DMS79 (cell line): ENCODE measurements at places on chromosomes 12 and 14.

DNA sequence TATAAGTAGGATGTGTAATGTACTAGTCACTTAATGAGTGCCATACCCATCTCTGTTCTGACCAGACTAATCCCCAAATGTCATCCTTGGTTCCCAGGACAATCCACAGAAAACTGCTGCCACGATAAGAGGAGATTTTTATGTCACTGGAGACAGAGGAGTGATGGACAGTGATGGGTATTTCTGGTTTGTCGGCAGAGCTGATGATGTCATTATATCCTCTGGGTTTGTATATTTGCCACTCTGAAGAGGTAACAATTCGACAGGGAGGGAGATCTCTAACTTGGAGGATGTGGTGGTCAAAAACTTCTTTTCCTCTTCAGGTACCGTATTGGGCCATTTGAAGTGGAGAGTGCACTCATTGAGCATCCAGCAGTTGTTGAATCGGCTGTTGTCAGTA lies 20.3 kb downstream of the ACSM4 start:
- no peak for DNase-seq

- peak; percentile 22 for DNase-seq
These were observed 830 bp upstream of the SRRM4 start for GRCh38 chr12:118980407-118981014.

- no peak for DNase-seq
These were observed 149.2 kb upstream of the BTG1 start for GRCh38 chr12:92294676-92295440.

- no peak for DNase-seq
These were observed 33.4 kb upstream of the TMTC1 start for GRCh38 chr12:29816874-29817725.

DNA sequence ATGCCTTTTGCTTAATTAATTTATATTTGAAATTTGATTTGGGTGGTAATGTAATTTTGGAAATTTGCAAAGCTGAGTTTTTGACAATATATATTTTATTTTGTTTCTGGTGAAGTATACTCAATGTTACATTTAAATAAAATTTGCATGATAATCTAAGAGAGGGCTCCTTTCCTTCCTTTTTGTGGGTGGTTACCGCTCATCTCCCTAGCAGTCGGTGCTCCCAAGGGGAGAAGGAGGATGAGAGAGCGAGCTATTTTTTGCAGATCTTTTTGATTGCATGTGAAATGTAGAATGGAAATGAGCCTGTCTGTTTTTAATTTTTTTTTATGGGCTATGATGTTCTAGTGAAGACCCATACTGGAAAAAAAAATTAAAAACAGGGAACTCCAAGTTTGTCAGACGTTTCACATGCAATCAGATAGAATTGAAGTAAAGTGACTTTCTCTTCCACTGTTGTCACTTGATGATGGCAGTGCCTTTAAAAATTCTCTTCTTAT lies 39.8 kb downstream of the MSRB3 start:
- DNase-seq: no peak

GRCh38 chr14:54743382-54743781 lies 159.2 kb downstream of the GCH1 start:
- DNase-seq: no peak

DNA sequence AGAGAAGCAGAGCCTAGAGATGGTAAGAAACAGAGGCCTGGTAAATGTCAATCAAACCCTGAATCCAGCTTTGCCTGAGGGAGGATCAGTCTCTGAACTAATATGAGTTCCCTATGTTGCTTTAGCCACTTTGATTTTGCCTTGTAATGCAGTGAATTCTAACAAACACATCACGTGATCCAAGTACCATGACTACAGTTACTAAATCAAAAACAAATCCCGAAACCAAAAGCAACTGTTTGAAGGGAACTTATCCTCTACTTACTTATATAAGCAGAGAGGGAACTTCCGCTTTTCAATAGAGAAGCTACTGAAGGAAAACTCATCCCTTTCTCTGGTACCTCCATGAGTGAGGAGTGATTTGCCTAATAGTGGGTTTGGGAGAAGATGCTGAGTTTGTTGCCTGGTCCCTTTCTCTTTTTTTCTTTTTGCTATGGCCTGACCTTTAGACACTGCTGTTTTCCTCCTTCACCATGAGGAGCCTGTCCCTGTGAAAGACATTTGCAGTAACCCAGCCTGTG lies 7.7 kb upstream of the PPTC7 start:
- no peak for DNase-seq

DNA sequence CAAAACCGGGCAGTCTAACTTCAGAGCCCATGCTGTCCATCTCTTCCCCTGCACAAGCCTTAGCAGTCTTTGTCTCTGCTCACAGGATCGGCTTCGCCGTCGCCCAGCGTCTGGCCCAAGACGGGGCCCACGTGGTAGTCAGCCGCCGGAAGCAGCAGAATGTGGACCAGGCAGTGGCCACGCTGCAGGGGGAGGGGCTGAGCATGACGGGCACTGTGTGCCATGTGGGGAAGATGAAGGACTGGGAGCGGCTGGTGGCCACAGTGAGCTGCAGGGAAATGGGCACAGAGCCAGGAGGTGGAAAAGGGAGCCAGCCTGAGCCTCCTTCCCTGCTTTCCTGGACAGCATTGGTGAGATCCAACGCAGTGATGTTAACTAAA lies 14.2 kb upstream of the CARMIL3 start:
- DNase-seq: no peak

GRCh38 chr12:87363497-87364084 lies 665.6 kb downstream of the C12orf50 start:
- no peak for DNase-seq

- no peak for DNase-seq
These were observed 41.1 kb downstream of the PROX2 start for GRCh38 chr14:74834692-74835392.

DNA sequence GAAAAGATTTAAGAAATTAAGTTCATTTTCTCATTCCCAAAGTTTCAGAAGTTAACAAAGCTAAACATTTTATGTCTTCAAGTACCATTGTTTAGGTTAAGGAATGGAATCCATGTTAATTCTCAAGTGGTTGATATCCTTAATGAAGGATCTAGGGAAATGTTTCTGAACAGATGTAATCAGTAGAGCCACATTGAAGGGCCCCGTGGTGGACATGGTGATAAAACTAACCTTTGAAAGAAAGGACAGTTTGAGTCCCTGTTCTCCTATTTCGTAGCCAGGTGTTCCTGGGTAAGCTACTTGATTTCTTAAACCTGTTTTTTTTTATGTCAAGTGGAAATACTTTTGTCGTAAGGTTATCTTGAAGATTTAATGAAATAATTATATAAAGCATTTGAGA lies 4.6 kb downstream of the PPM1A start:
- DNase-seq: peak; percentile 46

- DNase-seq: no peak
These were observed 14.0 kb downstream of the PGAM5 start for GRCh38 chr12:132724506-132725241.

DNA sequence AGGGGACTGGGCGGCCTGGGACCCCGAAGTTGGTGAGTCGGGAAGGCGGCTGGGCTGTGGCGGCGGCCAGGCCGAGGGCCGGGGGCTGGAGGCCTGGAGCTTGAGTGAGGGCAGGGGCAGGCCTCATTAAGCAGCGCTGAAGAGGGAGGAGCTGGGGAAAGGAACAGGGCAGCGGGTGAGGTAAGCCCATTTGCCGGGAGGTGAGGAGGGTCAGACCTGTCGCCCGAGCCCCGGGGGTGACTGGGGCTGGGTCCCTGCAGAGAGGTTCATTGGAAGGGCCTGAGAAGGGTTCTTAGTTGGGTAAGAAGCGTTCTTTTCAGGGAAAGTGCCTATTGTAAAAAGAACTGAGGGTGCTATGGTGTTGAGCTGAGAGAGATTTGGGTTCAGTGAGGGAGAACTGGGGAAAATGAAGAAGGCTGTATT lies 441 bp downstream of the RAB5B start:
- peak; percentile 6 for DNase-seq

DNA sequence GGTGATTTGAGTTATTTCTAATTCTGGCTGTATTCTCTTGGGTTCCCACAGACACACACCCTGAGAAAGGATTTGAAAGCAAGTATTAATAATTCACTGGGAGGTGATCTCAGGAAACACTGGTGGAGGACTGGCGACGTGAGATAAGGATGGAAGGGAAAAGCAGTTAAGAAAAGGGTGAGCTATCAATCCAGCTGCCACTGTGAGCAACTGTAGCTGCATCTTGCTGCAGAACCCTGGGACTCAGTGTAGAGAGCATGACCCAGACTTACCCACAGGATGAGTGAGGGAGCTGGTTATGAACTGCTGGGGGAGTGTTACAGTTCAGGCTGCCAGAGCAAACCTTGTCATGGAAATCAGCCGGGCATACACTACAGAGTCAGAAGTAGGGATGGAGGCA lies 71.9 kb downstream of the RESF1 start:
- DNase-seq: no peak

DNA sequence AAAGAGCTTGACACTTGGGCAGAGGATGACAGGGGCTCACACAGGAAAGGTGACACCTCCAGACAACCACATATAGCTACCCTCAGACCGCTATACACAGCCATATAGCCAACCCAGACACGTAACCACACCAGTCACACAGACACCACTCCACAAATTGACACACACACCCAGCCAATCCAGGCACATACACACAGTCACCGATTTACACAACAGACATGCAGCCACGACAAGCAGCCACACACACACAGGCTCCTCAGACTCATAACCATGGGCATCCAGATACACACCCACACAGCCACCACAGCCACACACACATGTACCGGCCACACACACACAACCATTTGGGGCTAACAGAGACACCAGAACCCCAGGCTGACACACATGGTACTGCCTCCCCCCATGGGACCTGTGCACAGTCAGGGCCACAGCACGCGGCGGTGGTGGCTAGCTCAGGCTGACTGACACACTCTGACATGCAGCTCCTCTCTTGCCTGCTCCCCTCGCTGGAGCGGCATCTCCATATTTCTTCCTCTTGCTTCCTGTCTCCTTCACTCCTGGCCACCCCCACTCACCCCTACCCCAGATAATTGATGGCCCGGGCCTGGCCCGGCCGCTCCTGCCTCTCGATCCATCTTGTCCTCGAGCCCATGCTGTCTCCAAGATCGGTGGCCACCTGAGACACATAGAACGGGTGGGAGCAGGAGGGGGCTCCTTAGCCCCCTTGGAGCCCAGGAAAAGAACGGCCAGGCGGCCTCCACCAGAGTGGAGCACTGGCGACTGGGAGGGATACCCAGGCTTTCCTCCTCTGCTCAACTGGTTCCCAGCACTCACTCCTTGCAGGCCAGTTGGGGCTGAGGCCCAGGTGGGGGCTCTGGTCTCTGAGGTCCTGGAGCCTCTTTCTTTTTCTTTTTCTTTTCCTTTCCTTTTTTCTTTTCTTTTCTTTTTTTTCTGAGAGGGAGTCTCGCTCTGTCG lies 6.0 kb upstream of the SHMT2 start:
- DNase-seq: no peak

DNA sequence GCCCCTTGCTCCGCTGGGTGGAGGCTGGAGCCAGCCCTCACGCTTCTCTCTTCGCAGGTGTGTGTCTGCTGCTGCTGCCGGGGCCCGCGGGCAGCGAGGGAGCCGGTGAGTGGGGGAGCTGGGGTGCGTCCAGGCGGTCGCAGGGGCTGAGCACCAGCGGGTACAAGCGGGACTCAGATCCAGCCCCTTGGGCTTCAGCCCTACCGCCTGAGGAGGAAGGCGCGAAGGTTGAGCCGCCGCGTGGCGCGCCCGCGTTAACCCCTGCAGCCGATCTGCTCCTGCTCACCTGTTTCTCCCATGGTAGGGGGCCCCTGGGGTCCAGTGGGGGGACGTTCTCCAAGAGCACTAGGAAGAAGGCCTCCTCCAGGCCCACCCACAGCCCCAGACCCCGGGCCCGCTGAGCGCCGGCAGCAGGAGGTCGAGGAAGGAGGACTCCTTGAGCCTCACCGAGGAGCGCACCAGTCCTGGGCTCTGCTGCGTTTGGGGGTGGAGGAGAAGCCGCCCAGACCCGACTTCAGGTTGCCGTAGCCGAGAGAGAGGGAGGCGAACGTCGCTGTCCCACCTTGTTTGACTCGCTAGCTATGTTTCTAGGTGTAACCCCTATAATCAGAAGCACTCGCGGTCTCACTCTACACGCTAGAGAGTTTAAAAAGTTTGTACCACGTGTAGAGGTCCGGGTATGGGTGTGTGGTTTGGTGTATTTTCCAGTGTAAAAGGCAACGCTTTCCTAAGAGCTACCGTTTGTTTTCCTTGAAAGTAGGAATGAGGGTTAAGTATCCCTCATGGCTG lies 834 bp downstream of the COCH start:
- peak; percentile 7 for DNase-seq

GRCh38 chr14:101029668-101030290 lies 126.3 kb upstream of the RTL1 start:
- no peak for DNase-seq

DNA sequence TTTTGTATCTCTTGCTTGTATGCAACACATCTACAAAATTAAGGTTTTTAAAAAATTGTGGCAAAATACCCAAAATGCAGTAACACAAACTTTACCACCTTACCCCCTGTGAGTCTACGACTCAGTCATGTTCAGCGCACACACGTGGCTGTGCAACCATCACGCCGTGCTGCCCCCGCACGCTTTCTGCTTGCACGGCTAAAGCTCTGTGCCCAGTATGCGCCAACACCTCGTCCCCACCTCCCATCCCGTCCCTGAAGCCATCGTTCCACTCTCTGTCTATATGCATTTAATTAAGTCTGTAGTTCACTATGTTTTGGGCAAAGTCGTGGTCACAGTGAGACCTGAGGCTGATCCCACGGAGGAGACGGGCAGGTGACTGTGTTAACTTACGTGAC lies 36.4 kb downstream of the FZD10 start:
- DNase-seq: no peak

GRCh38 chr12:31494455-31494854 lies 96.5 kb downstream of the DENND5B start:
- DNase-seq: no peak

GRCh38 chr12:3743803-3744202 lies 9.1 kb downstream of the CRACR2A start:
- no peak for DNase-seq

- DNase-seq: no peak
These were observed at the start of gene TPPP2 for GRCh38 chr14:21029917-21030316. TSS of gene TPPP2 (plus strand) at chr14:21030217. CDS start at chr14:21030582, 365 bp downstream.

DNA sequence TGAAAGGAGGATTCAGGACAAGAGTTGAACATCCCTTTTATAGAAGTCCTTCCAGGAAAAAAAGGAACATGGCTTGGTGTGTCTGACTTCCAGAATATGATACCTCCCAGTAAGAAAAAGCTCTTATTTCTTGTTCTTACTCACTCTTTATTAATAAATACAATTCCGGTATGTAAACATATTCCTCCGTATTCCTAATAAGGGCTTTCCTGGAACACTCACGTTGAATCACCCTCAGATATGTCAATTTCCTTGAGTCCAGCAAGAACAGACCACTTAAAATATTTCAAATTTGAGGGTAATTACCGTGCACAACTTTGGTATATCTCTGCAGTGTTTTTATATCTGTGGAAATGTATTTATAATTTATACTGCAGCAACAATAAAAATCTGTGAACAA lies 385.6 kb downstream of the SYT1 start:
- no peak for DNase-seq
